Fibroblast of villous mesenchyme (primary cell): ENCODE measurements at places on chromosomes 3 and 15. TPM values are rescaled to one million over a fixed set of nuclear protein-coding genes. Genes with fewer than 3 reads are reported as not detected.

The HDAC11 gene
- total RNA-seq = 7.1 and 9.5 TPM in 2 replicates

The TGM5 gene
- not detected in 2 replicates for total RNA-seq

The IQCF6 gene
- total RNA-seq = not detected in 2 replicates

The GOLGA8N gene
- total RNA-seq = 1.7 and 2.6 TPM in 2 replicates

The SNX33 gene
- total RNA-seq = 19.9 and 23.8 TPM in 2 replicates

The HRG gene
- total RNA-seq = not detected in 2 replicates

The TMEM212 gene
- total RNA-seq = not detected in 2 replicates

The TGM4 gene
- total RNA-seq = not detected in 2 replicates

The ROPN1B gene
- total RNA-seq = 0.43 TPM in 1 of 2 replicates, not detected in the other

The GRM7 gene
- total RNA-seq = not detected in 2 replicates

The KLF15 gene
- total RNA-seq = 0.32 and 0.43 TPM in 2 replicates

The MORC1 gene
- not detected in 2 replicates for total RNA-seq

The CCRL2 gene
- 0.64 and 2.2 TPM in 2 replicates for total RNA-seq

The NDUFB4 gene
- 41.0 and 45.4 TPM in 2 replicates for total RNA-seq

The ALG1L2 gene
- 0.86 TPM in 1 of 2 replicates, not detected in the other for total RNA-seq

The WNT7A gene
- total RNA-seq = not detected in 2 replicates

The SLC38A3 gene
- total RNA-seq = not detected in 2 replicates

The HEG1 gene
- 110 and 199 TPM in 2 replicates for total RNA-seq

The TJP1 gene
- 79.2 and 103 TPM in 2 replicates for total RNA-seq

The CX3CR1 gene
- not detected in 2 replicates for total RNA-seq

The CCR5 gene
- under 0.01 TPM in 1 of 2 replicates, not detected in the other for total RNA-seq

The NPAP1 gene
- not detected in 2 replicates for total RNA-seq

The KBTBD8 gene
- 3.5 and 4.3 TPM in 2 replicates for total RNA-seq

The HES1 gene
- total RNA-seq = 5.8 and 13.4 TPM in 2 replicates

The MUSTN1 gene
- total RNA-seq = not detected in 2 replicates

The TM4SF18 gene
- 0.32 TPM in 1 of 2 replicates, not detected in the other for total RNA-seq

The LRRIQ4 gene
- 0.32 TPM in 1 of 2 replicates, not detected in the other for total RNA-seq

The GPR160 gene
- under 0.01 and 0.43 TPM in 2 replicates for total RNA-seq

The APOD gene
- total RNA-seq = 1.3 and 3.5 TPM in 2 replicates

The RPL22L1 gene
- total RNA-seq = 126 and 218 TPM in 2 replicates

The CAMKV gene
- not detected in 2 replicates for total RNA-seq

The TMED3 gene
- 98.2 and 104 TPM in 2 replicates for total RNA-seq

The TMEM207 gene
- not detected in 2 replicates for total RNA-seq

The ZNF770 gene
- 24.5 and 44.0 TPM in 2 replicates for total RNA-seq

The SI gene
- not detected in 2 replicates for total RNA-seq

The FANCD2OS gene
- total RNA-seq = not detected in 2 replicates

The EFCAB12 gene
- total RNA-seq = not detected in 2 replicates
